ENCODE measurements at places on chromosomes 7 and 10.
A peak's percentile ranks its signal among the peaks of the same experiment; 100 is the strongest.

DNA sequence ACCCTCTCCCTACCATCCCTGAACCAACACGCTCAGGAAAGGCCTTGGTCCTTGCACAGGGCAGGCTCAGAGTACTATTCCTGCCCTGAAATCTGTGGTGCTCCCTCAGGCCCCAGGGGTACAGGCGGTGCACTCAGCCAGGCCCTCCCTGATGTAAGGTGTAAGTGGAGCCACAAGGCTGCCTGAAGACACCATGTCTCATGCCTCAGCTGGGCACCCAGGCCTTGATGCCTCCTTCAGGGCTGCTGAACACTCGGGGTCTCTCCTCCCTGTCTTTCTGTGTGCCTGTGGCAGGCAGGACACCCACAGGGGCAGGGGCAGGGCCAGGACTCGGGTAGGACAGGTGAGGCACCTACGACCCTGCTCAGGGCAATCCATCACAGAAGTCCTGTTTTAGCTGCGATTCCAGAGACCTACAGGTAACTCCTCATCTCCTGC is 22.9 kb upstream of the ANTXRL start:
- DNase-seq = no peak

DNA sequence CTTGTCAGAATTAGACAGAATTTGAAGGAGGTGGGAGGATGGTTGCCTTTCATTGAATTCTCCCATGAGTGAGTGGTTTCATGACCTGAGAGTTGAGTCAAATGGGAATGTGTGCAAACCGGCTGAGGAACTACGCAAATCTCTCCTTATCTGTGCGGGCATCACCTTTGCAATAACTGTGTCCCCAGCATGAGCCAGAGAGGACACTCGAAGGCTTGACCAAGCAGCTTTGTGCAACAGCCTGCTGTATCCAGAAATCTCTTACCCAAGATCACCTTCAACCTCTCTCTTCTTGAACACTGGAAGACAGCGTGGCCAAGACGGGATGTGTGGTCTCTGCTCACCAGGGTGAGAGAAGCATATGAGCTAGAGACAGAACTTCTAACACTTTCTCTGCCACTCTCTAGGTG is 93.8 kb upstream of the IKZF1 start:
- no peak for DNase-seq

DNA sequence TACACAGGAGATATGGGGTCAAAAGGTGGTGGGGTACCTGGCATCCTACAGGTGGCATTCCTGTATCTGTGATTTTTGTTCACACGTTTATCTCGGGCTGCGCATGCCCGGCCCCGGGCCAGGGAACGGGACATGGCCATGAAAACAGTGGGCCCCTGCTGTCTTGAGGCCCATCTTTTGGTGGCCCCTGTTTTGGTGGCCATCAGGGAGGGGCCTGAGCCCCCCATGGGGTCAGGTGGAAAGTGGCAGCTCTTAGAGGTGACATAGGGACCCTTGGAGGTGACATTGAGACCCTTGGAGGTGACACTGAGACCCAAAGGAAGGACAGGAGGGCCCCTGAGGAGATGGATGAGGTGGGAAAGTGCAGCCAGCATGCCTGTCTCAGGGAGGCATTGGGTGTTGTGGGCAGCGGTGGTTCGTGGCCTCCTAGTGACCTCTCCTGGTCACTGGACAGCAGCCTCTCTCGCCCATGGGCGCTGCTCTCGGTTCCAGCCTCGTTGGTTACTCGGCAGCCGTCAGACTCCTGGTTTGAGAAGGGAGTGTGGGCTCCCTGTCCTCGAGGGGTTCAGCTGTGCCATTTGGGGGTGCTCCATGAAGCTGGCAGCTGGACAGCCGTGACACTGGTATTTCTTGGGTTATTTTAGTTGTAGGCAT is 39.9 kb downstream of the INPP5A start:
- no peak for DNase-seq

GRCh38 chr7:3326246-3326645 is 25.2 kb downstream of the SDK1 start:
- no peak for DNase-seq

GRCh38 chr7:140517546-140518369 is 38.5 kb upstream of the MKRN1 start:
- peak; percentile 26 for DNase-seq

DNA sequence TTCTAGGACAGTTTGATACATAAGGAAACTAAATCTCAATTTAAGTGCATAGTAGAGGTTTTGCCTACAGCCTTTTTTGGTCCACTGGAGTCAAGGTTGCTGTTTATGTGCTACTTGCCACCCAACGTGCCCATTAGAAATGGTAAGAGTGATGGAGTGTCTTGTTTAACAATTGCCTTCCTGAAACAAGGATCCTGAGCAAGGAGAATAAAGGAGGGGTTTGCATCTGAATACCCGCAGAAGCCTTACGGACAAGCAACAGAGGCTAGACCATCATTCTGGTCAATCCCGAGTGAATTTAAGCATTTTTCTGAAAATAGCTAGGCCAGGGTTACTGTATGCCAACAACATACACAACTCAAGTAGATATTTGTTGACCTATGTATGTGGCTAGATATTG is 63.6 kb downstream of the MARCHF5 start:
- no peak for DNase-seq

DNA sequence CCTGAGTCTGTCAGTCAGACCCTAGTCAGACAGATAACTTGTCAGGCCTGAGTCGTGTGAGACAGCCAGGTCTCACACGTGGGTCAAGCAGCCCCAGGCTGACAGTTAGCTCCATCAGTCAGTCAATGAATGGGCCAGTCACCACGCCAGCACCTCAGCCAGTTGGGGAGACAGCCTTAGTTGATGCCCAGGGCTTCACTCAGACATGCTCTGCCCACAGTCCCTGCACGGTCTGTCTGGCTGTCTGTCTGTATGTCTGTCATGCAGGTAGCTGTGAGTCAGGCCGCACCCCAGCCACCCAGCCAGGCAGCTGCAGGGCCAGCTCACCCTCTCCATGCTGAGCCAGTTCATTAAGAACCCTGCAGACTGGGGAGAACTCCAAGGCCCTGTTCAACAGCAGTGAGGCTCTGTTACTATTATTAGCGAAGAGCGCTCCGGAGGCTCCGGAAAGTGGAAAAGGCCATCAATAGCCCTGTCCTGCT is 141.1 kb upstream of the PCBD1 start:
- no peak for DNase-seq

- DNase-seq = no peak
Measured at GRCh38 chr7:69749372-69749979, 151.2 kb downstream of the AUTS2 start.

GRCh38 chr10:127612-128432 is 7.4 kb upstream of the ZMYND11 start:
- DNase-seq = no peak

GRCh38 chr7:98869027-98869596 is 702 bp downstream of the TMEM130 start:
- DNase-seq = no peak

DNA sequence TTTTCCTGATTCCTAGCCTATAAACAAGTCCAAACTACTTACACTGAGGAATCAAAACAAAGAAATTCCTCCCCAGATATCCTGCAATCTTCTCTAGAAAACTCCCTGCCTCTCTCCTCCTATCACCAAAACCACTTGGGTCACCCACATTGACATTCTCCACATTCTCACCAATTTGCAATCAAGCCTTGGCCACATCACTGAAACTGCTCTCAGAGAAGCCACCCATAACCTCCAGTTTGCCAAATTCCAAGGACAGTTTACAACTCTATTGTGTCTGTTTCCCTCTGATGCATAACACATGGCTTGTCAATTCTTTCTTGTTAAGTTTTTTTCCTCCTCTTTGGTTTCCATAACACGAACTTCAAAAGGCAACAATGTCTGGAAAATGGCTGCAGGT is 233.5 kb downstream of the XPNPEP1 start:
- no peak for DNase-seq

GRCh38 chr7:77330169-77330882 is 85.8 kb downstream of the GSAP start:
- DNase-seq = no peak

GRCh38 chr7:120588416-120588815 is 269.5 kb downstream of the TSPAN12 start:
- no peak for DNase-seq

DNA sequence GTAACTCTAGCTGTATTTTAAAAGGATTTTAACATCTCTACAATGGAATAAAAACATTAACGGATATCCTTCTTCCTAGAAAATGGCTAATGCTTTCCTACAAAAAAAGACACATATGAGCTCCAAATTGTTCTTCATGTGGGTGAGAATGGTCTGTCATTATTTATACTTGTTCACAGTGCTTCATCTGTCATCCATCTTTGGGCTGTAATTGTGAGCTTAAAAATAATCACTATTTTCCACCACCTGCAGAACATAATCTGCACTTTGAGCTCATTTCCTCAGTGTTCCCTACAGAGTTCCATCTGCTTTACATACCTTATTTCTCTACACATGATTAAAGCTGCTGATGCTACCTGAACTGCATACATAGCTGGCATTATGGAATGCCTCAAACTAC is 979.1 kb upstream of the C7orf33 start:
- DNase-seq = no peak

GRCh38 chr10:58638388-58638787 is 125.7 kb downstream of the BICC1 start:
- no peak for DNase-seq

DNA sequence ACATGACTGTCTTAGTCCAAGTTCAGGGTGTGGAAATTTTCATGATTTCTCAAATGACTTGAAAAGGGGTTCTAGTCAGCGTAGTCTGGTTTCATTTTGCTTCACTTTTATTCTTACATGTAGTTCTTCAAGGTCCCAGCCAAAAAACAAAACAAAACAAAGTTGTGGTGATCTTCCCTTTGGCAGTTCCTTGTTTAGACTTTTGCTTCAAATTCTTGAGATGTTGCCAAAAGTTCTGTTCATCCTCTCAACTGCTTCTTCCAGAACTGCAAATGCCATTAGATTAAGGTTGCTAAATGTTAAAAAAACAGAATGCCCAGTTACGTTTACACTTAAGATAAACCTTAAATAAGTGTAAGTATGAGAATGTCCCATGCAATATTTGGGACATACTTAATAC is 370.8 kb upstream of the LRRTM3 start:
- DNase-seq = no peak

DNA sequence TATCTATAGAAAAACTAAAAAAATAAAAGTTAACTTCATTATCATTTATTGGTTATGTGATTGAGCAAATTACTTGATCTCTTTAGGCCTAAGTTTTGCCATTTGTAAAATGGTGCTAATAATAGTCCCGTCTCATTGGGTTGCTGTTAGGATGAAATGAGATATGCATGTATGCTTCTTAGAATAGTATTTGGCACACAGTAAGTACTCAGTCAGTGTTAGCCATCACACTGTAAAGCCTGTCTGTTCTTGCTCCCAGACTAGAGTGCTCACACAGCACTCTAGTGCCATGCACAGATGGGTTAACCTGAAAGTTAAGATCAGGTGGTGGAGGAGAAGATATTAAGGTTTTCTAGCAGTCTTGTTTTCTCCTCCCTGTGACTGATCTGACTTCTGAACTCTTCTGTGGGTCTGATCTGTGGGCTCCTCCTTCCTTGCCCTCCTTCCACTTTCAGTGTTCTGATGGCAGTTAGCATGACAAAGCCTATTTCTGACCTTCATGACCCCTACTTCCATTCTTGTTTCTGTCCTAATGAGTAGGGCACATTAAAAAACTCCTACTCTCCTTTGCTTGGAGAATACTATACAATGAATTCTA is 167.5 kb downstream of the RNLS start:
- no peak for DNase-seq

GRCh38 chr10:110486680-110487410 is 10.9 kb upstream of the DUSP5 start:
- no peak for DNase-seq

GRCh38 chr10:4440260-4440659 is 385.7 kb upstream of the AKR1E2 start:
- no peak for DNase-seq

GRCh38 chr7:66921918-66922486 is 977 bp downstream of the TMEM248 start:
- DNase-seq = no peak

DNA sequence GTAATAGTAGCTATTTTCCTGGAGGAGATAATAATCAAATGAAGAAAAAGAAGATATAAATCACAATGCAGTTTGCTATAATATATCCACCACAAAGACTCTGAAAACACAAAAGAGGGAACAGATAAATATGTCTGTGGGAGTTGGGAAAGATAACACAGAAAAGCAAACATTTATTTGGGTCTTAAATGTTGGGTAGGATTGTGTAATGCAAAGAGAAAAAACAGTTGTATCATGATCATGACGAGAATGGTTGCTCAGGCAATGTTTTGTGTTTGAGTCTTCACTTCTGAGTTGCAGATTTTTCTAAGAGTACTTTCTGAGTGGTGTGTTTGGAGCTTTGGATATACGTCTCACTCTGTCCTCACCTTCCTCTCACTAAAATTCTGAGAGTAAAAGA is 437.5 kb downstream of the TFEC start:
- no peak for DNase-seq

DNA sequence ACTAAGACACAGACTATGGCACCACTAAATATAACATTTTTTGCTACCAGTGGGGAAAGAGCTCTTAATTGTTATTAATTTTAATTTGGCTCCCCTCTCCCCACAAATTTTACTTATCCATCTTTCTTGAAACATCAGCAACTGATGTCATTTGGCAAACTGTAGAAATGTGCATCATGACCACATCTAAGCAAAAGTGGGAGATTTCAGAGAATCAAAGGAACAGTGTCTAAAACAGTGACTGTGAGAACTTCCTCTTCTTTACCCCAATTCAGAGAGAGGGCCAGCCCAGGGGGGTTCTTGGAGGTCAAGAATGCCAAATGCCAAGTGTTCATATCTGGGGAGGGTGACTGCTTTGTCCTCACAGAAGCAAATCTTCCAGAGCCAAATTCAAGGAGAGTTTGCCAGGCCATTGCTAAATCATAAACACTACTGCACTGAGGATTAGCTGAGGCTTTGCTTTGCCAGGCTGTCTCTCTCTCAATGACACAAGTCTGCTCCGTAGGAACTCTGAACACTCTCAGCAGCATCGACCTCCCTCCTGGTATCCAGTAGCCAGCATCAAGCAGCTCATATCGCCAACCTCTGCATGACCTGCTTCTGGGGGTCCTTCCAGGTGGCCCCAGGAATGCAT is 65.6 kb downstream of the ITIH5 start:
- no peak for DNase-seq

DNA sequence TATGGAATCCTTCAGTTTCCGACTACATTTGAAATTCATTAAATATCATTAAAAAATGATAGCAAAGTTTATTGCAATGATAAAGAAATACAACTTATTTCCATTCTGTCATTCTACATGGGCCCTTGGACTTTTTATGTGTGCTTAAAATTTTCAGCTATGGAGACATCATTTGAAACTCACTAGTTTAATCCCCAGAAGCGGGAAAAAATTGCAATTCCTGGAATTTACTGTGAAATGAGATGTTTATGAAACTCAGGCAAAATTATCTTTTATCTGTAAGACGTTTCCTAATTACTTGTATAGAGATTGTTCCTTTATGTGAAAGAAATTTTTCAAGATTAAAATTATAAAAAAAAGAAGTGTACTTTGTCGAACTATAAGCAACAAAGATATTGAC is 213.4 kb downstream of the PARD3 start:
- no peak for DNase-seq

Measured in activated naive CD8-positive, alpha-beta T cell treated with anti-CD3 and anti-CD28 coated beads, Interleukin-2, amount 50 U/mL, for 16 hours (primary cell).